ENCODE measurements at places on chromosomes 16 and 17.

- no peak for DNase-seq
These were observed 159.1 kb upstream of the CDH11 start for GRCh38 chr16:65280845-65281512.

DNA sequence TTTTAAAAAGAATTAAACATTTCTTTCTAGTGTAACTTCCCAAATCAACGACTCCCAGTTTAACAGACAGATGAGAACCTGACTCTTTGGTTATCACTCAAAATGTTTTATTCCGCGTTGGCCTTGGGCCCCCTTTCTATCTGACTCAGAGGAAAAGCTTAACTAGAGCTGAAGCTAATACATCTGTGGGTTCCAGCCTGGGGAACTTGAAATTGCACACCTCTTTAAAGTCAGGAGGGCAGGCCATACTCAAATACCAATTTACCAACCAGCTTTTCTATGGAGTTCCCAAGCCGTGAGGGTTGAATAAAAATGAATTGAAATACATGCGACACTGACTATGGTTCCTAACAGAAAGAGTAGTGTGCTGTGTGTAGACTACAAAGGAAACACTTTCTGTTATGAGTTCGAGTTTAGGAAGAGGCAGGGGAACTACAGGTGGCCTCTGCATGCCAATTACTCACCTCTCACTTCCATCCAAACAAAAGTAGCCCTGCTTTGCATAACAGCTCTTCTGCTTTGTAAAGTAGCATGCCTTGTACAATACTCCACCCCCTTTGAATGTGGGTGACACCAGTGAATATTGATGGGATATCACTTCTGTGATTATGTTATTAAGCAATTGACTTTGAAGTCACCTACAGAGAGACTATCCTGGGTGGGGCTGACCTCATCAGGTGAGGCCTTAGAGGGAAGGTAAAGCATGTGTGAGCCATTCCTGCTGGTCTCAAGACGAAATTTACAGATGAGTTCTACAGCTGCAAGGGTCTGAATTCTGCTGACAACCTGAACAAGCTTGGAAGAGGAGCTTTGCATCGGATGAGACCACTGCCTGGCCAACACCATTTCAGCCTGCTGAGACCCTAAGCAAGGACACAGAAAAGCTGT lies 92.1 kb downstream of the WDR59 start:
- DNase-seq: no peak

DNA sequence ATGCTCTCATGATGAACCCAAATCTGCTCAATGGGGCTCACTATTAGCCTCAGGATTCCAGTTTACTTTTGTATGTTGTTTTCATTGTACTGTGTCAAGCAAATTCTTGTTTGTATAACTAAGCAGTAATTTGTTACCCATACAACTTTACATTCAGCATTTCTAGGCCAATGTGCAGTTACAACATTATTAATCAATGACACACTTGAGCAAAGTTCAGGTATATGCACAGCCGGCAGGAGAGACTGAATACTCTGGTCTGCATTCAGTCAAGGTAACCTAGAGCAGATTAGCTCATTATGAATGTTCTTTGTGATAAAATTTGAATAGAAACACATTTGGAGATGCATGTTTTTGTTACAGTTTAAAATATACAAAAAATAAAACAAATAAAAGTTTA lies 2.2 kb upstream of the MYO1D start:
- DNase-seq: no peak

- no peak for DNase-seq
These were observed 27.3 kb upstream of the RNPS1 start for GRCh38 chr16:2295056-2295798.

DNA sequence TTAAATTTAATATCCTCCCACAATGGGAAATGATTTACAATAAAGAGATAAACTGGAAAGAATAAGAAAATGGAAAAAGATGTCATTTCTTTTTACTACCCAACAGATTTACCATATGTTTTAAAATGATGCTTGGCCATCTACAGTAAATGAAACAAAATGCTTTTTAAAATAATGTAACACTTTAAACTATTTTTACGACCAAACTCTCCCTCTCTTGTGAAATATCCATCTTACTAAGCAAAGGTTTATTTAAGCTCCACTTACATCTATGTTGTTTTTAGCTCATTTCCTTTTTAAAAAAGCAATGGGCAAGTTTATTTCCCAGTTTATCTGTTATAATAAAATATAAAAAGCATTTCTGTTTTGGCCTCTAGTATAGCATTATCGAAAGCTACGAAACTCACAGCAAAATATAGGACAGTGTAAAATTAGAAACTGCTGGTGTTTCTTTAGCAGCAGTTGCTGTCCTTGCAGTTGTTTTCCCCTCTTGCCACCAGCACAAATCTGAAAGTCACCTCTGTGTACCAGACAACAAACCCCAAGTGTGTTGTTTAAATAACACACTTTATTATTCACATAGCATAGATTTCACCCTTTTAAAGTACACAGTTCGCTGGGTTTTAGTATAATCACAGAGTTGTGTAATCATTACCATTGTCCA lies 195.1 kb downstream of the CDRT15L2 start:
- no peak for DNase-seq

- DNase-seq: no peak
These were observed 16.7 kb downstream of the ASGR2 start for GRCh38 chr17:7097940-7098339.

GRCh38 chr17:64356304-64356686 lies 34.4 kb downstream of the PECAM1 start:
- no peak for DNase-seq

- no peak for DNase-seq
These were observed 26.8 kb upstream of the CAPN15 start for GRCh38 chr16:500709-501108.

DNA sequence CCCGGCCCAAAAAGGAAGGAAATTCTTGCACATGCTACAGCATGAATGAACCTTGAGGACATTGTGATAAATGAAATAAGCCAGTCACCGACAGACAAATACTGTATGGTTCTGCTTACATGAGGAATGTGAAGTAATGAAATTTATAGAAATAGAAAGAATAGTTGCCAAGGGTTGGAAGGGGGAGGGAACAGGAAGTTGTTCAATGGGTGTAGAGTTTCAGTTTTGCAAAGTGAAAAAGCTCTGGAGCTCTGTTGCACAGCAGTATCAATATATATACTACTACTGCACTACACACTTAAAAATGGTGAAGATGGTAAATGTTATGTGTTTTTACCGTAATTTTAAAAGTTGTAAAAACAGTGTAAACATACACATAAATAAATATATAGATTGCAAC lies 43.7 kb downstream of the PKD1L3 start:
- DNase-seq: no peak

DNA sequence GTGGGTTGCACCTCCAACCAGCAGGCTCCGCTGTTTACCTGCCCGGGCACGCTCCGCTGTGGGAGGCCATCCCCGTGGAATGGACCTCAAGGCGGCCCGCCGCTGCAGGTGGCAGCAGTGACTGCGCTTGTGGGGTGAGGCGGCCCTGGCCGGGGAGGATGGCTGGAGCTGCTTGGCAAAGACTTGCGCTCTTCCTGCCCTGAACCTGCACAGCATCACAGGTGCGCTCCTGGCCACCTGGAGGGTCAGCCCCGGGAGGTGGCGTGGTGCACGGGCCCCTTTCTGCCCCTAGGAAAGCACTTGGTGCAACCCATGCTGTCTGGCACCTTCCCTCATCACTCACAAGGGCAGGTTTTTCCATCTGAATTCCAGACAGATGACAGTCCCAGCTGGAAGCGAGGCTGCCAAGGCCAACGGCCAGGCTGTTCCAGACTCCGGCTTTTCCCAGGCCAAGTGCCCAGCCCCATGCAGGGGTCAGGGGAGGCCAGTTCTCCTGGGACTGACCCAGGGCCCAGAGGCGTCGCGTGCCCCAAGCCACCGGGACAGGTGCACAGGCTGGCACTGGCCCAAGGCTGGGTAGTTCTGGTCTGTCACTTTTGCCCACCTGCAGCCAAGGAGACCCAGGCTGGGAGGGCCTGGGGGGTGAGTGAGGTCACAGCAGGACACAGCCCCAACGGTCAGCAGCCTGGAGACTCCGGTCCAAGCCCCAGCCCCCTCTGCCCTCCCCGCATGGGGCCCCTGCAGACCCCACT lies 13.3 kb downstream of the UTS2R start:
- peak; percentile 50 for DNase-seq

DNA sequence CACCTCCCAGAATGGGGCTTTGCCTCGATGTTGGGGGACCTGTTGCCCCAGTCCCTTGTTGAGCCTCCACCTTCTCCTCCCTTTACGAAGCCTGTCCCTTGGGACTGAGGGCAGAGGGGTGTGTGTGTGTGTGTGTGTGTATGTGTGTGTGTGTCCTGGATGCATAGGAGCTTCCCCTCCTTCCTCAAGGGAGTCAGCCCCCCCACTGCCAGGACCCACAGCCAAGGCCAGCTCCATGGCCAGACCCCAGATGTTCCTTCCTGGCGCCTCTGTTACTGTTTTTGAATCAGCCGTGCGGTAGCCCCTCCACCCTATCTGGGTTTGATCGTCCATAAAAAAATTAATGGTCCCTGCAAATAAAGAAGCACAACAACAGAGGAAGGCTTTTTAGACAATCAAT lies 17.7 kb upstream of the DOK4 start:
- DNase-seq: no peak

GRCh38 chr17:59617156-59617732 lies 2.5 kb upstream of the CLTC start:
- no peak for DNase-seq

GRCh38 chr17:74190807-74191406 lies 12.6 kb upstream of the RPL38 start:
- no peak for DNase-seq

GRCh38 chr16:78972986-78973385 lies 627.6 kb downstream of the MAF start:
- DNase-seq: no peak

DNA sequence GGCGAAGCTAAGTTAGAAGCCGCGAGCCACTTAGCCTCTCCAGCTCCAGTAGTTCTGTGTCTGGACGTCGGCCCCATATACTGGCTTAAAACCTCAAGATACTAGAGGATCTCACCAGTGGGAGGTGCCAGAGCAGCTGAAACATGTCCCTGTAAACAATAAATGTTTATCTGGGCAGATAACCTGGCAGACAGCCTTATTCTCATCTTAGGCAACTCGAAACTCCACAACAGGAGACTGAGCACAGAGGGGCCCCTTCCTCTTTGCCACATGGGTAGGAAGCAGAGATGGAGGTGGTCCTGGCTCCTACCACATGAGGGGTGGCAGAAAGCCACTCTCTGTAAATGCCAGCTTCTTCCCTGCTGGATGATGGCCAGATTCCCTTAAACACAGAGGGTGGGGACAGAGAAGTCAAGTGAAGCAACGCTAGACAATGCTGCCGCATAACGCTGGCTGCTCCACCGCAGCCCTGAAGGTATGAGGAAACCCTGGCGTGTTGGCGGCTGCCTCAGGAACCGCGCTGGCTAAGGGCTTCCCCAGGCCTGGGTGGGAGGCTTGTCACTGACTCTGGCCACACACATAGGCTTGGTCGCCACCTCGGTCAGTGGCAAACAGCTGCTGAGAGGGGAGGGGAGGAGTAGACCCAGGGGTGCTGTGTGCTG lies 67.9 kb downstream of the HIC1 start:
- DNase-seq: peak; percentile 76

GRCh38 chr17:8464941-8465340 lies 29.3 kb downstream of the NDEL1 start:
- no peak for DNase-seq

- no peak for DNase-seq
These were observed 22.2 kb downstream of the SOCS1 start for GRCh38 chr16:11233727-11234376.

- peak; percentile 38 for DNase-seq
These were observed at the start of gene CORO6 for GRCh38 chr17:29622337-29623282. Gene CORO6 (minus strand): TSS chr17:29622912. CDS start chr17:29621421, 1,491 bp downstream.

DNA sequence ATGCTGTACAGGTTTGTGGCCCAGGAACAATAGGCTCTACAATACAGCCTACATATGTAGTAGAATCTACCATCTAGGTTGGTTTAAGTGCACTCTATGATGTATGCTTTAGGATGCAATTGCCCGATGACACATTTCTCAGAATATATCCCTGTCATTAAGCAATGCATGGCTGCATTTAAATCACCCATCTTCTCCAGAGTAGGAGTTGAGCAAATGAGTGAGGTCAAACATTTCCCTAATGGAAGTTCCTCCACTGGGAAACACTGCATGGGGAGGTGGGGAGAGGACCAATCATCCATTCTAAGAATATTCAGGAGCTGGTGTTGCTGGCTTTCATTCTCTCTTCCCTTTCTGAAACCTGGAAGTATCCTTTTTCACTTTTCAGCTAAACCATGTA lies 2.0 kb upstream of the PCTP start:
- no peak for DNase-seq

DNA sequence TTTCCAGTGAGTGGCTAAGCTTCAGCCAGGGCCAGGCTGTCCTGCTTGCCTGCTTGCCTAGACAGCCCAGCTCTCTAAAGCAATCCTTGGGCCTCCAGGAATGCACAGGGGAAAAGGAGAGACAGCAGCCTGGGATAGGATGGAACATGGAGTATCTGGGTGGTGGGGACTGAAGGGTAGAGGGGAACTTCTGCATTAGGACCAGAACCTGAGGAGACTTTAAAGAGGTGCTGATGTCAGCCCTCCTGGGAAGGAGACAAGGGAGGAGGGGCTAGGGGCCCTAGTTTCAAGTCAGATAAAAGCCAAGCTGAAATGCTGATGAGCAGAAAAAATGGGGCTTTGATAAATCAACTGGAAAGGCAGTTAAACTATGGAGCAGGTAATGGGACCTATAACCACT lies 1.8 kb downstream of the HOXB7 start:
- DNase-seq: no peak

GRCh38 chr16:73210686-73211085 lies 162.8 kb upstream of the ZFHX3 start:
- no peak for DNase-seq

DNA sequence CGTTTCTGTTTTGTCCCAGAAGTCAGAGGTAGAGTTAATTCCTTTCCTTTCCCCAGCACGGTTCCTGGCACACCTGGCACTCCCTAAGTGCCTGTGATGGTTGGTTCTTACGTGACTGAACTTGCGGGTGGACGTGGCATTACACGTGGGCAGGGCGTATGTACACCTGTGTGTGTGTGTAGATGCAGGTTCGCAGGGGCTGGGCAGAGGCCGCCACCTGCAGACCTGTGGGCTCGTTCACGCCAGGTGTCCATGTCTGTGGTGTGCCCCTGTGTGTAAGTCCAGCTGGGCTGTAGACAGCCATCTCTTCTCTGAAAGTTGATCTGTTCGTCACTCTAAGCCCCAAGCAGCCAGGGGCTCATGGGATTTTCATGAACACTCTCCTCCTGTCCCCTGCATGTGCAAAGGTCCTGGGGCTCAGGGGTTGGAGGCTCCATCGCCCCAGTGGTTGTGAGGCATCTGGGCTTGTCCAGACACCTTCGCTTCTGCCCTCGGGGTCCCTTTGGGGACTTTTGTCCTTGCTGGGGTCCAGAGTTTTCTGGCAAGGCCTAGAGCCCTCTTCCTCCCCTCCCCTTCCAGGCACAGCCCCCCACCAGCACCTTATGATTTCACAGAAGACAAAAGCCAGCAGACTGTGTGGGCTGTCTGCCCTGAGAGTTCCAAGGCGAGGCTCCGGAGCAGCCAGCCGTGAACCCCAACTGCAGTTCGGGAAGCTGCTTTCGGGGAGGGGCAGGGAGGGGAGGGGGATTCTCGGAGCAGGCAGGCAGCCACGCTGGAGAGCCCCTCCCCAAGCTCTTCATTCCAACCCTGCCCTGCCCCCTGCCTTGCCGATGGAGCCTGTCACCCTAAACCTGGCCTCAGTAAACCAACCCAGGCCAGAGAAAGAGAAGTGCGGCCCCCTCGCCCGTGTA lies 5.4 kb upstream of the FSCN2 start:
- DNase-seq: no peak

GRCh38 chr16:49127103-49127502 lies 154.5 kb downstream of the CBLN1 start:
- no peak for DNase-seq
